Left lung (tissue), 14 donors: ENCODE measurements at places on chromosomes 1 and 21.

GRCh38 chr1:70666381-70667140 is 255.5 kb downstream of the CTH start:
- no peak for DNase-seq

DNA sequence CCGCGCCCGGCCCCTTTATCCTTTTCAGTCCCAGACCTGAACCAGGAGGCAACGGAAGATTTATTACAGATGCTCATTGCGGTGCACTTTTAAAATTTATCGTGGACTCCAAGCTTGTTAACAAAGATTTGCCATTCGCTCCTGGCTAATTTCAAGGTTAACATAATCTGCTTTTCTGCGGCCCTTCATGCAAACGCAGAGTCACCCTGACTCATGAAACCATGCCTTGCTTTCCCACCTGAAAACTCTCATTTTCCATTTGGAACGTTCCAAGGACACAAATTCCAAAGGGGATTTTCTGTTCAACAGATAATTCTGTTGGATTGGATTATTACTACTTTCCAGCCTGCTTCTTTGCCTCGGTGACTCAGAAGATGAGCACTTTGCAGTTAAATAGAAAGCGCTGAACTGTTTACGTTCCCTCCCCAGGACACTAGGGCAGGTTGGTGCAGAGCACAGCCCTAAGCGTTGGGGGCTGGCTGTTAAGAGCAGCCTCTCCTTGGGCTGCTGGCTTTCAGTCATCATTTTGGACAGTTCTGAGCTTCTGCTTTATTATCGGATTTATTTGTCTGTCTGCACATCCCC is 51.1 kb downstream of the CD247 start:
- DNase-seq, result no peak

DNA sequence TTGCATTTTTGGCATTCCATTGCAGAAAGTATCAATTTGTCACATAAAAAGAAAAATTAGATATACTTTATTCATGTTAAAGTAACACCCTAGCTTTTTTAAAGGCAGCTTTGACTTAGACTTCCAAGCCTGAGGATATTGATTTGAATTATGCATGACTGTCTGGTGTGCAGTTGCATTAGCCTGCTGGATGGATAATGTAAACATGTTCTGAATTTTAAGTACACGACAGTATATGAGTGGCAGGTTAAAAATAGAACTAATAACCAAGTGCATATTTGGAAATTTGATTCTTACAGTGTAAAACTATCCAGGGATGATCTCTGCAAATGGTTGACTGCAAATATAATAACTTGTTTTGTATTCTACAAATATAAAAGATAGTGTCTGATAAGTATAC is 124.0 kb downstream of the SYT14 start:
- DNase-seq, result no peak

- no peak for DNase-seq
Measured at GRCh38 chr1:221775206-221775605, 33.3 kb upstream of the DUSP10 start.

DNA sequence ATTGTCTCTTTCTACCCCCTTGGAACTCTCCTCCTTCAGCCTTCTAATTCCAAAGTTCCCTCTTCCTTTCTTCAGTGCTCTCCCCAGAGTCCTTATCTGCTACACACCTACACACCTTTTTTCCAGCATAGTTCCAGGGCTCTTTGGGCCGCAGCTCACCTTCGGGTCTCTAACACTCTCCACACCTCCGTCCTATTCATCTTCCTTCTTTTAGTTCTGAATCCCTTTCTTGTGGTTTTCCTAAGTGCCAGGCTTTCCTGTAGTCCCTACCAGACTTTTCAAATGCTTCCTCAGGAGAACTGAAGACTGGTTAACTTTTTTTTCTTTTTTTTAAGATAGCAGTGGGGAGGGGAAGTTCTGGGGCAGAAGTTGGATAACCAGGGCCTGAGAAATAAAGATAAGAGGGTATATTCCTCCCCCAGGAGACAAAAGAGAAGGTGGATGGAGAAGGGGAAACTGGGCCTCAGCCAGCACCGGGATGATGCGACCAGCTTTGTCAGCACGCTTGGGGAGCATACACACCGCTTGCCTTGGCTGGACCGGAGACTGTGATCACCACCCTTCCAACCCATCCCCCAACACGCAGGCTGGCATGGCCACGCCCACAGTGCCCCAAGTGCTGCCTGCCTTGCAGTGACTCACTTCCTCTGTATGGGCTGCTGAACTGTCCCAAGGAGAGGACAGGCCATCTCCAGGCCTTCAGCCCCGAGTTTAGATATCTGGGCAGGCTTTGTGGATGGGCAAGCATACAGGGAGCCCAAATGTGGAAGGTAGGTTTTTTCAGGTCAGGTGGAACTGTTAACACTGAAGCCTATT is 2.5 kb upstream of the CERS2 start:
- no peak for DNase-seq

DNA sequence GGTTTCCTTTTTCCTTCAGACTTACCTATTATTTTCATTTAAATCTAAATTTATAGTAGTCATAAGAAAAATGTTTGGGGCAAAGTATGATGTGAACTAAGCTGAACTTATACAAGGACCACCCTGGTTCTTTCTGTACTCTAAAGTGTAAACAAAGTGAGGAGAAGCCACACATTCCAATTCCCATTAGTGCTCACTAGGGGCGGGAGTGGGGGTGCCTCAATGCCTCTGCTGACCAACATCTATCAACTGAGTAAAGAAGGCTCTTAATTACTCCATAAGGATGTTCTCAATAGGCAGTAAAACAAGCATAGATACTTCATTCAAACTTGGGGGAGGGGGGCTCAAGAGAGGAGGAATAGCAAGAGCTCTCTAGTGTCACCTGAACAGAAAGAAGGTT is 151.7 kb downstream of the CDC42BPA start:
- no peak for DNase-seq

GRCh38 chr1:58657082-58657481 is 42.8 kb downstream of the MYSM1 start:
- DNase-seq, result no peak

GRCh38 chr1:206037581-206037980 is 13.9 kb upstream of the CTSE start:
- DNase-seq, result no peak

DNA sequence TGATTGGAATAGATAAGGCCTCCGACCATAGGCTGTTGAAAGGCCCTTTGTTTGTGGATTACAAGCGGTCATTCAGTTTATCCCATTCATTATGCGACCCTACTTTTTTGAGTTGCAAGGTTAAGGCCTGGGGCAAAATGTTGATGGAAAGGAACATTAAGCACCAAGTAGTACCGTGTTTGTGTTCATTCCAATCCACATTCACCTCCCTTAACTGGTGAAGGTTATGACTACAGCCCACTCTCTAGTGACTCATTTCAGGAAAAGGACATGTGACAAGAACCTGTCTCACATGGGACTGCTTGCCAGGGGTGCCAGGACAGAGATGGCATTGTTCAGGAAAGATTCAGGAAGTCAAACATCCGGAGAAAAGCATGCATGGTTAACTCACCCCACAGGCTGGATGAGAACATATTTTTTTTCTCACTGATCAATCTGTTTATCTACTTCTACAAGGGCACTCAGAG is 81.6 kb downstream of the CD58 start:
- DNase-seq, result no peak

- DNase-seq, result no peak
Measured at GRCh38 chr21:31675318-31675717, 15.8 kb downstream of the SOD1 start.

DNA sequence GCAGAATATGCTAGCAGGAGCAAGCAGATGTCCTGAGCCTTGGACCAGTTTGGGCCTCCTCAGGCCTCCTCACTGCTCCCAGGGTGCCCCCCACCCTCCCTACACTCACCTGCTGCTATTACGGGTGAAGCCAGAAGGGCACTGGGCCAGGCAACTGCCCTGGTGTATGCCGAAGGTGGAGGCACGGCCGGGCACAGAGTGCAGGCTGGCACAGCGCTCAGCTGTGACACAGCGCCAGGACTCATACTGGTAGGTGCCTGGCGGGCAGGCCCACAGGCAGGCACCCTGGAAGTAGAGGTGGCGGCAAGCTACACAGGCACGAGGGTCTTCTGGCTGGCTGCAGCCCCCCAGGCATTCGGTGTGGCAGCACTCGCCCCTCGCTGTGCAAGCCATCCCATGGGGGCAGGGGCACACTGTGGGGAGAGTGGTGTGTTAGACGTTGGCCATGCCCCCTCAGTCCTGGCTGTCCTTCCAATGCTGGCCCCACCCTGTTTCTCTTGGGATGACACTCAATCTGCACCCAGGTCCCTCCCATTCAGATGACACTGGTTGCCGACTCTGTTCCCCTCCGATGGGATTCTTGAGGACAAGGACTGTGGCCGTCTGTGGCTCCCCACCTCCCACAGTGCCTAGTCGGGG is 7.0 kb downstream of the INSRR start:
- no peak for DNase-seq

GRCh38 chr1:26861889-26862378 is 1.0 kb upstream of the SFN start:
- DNase-seq, result no peak

DNA sequence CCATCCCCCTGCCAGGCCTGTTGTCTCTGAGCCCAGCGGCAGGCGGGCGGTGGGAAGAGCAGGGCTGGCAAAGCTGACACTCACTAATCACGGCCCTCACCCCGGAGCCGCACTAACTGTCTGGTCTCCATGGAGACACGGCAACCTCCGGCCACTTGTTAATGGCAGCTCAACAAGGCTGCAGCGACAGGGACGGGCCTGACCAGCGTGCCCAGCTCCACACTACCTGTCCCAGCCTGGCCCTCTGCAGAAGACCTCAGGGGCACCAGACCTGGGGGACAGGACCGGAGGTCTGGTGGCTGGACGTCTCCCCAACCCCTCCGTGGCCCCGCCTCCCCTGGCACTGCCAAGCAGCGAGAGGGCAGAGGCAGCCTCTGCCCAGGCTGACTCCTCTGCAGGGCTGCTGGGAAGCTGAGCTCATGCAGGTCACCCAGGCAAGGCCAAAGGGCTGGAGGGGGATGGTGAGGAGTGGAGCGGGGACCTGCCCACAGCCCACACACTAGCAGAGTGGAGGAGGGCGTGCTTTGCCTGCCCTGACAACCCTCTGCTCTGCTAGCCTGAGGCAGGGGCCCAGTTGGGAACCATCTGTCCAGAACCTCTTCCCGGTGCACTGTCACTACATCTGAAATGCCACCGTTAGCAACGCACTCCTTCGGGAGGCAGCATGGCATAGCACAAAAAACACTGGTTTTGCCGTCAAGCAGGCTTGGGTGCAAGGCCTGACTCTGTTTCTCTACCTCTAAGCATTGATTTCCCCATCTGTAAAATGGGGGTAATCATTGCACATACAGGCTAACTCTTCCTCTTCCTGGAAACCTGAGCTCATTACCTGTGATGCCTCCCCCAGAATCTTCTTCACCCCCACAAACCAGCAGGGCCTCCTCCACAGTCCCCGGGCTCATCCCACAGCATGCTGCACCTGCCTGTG is 29.6 kb upstream of the WASF2 start:
- no peak for DNase-seq

- DNase-seq, result no peak
Measured at GRCh38 chr1:102821707-102822106, 286.6 kb downstream of the COL11A1 start.

- DNase-seq, result no peak
Measured at GRCh38 chr21:17794518-17795145, 24.5 kb downstream of the C21orf91 start.

DNA sequence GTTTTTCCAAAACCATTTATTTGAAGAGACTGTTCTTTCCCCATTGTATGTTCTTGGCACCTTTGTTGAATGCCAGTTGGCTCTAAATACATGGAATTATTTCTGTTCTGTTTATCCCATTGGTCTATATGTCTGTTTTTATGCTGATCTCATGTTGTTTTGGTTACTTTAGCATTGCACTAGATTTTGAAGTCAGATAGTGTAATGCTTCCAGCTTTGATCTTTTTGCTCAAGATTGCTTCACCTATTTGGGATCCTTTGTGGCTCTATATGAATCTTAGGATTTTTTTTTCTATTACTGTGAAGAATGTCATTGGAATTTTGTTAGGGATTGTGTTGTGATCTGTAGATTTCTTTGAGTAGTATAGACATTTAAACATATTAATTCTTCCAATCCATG is 139.2 kb upstream of the GPR52 start:
- DNase-seq, result no peak

GRCh38 chr1:227883073-227883520 is 64.6 kb downstream of the WNT9A start:
- DNase-seq, result no peak

GRCh38 chr1:10530281-10530740 is 55.6 kb downstream of the PEX14 start:
- DNase-seq, result peak; percentile 77

GRCh38 chr1:97017895-97018294 is 296.3 kb downstream of the PTBP2 start:
- no peak for DNase-seq

DNA sequence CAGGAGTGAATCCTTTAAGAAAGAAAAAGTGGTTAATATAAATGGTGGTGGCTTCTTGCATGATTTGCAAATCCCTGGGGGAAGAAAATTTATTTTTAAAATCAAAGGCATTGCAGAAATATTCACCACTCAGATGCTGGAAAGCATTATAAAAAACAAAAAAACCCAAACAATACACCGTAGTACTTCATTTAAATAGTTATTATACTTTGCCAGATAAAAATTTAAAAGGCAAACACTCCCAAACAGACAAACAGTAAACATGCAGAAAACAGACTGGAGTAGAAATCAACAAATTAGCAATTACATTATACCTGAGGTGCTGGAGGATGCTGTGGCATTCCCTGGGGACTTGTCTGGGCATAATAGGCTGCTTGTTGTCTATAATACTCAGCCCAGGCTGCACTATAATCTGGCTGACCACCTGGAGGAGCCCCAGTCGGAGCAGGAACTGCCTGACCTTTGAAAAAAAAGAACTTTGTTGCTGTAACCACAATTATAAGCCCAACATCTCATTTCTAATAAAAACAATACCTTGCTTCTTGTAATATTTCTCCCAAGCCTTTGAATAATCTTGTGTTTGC is 29.9 kb downstream of the FUBP1 start:
- DNase-seq, result no peak
